ENCODE measurements at places on chromosomes 4 and X.

DNA sequence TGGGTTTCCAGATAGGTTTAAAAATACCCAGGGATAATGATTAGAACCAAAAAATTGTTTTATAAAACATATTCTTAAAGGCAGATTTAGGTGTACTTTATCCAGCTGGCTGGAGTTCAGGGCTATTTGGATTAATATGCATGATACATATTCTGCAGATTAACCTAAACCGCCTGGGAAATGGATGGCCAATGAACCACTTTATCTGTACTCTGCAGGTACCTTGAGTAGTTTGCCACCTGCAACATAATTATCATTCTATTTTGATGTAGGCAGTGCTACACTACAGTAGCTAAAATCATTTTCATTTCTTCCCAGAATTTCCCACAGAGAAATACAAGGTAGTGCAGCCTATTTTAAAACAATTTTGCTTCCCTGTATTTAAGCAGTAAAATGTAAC lies 683.2 kb upstream of the GNPDA2 start:
- DNase-seq, result no peak

GRCh38 chrX:20594985-20595384 lies 328.3 kb upstream of the RPS6KA3 start:
- DNase-seq, result no peak

DNA sequence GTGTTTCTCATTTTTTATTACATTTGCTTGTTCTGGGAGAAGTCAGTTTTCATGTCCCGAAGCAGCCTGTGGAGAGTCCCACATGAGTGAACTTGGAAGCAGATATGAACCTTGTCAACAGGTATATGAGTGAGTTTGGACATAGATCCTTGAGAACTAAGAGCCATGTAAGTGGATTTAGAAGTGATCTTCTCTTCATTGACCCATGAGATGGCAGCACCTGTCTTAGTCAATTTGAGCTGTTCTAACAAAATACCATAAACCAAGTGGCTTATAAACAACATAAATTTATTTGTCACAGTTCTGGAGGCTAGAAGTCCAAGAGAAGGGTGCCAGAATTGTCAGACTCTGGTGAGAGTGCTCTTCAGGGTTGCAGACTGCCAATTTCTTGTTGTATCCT lies 1043.8 kb downstream of the ADGRL3 start:
- DNase-seq, result no peak

- DNase-seq, result peak; percentile 37
Measured at GRCh38 chrX:72268597-72269365, 8.3 kb downstream of the RPS4X start.

DNA sequence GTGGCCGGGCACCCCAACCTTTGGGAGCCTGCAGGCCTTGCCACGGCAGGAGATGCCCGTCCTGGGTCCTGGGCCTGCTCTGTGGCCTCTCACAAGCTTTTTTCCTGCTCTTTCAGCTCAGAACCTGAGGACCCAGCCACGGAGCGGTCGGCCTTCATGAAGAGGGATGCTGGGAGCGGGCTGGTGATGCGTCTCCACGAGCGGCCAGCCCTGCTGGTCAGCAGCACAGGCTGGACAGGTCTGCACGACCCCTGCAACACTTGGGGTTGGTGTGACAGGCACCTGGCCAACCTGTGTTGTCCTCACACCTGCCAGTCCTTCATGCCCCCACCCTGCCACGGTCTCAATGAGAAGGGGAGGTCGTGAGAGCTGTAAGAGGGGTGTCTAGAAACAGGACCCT lies 170.0 kb downstream of the ADRA2C start:
- no peak for DNase-seq

GRCh38 chrX:39805825-39806224 lies 291.9 kb downstream of the BCOR start:
- DNase-seq, result no peak

DNA sequence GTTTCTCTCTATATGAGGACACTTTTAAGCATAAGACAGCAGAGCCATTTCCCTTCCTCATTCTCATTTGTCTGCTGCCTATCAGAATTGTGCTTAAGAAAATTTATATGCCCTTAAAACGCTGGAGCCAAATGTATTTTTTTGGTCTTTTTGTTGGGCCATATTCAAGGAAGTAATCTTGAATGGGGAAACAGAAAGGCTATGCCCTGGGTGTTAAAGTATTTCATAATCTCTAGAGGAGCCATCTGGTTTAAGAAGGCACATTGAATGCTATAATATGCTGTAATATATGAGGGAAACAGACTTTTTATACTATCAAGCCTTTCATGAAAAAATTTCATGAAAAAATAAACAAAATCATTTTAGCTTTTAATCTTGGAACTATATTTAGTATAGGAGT lies 4.3 kb downstream of the DMD start:
- DNase-seq, result no peak

DNA sequence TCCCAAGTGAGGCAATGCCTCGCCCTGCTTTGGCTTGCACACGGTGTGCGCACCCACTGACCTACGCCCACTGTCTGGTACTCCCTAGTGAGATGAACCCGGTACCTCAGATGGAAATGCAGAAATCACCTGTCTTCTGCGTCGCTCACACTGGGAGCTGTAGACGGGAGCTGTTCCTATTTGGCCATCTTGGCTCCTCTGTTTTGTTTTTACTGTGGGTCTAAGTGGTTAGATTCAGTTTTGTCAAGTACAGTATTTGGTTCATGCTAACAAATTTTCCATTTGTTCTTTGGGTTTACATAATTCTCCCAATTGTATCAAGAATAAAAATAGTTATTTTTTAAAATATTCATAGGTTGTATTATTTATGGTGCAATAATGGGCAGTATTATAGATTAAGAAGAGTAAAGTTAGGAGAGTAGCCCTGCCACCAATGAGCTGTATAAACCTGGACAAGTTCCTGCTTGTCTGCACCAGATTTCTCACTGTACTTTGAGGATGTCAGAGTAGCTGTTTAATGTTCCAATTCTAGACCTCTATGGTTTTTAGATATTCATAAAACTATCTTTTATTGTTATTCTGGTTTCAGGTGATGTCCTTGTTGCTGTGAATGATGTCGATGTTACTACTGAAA lies 23.4 kb downstream of the INTU start:
- DNase-seq, result no peak

DNA sequence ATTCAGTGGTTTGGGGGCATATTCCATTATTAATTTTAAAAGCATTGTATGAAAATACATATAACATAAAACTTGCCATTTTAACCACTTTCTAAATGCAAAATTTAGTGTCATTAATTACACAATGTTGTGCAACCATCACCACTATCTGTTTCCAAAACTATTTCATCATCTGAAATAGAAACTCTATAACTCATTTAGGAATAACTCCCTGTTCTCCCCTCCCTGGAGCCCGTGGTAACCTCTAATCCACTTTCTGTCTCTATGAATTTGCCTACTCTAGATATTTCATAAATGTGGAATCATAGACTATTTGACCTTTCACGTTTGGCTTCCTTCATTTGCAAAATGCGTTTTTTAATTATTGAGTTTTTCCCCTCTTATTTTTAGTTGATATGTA lies 101.4 kb upstream of the GPC4 start:
- DNase-seq, result no peak

DNA sequence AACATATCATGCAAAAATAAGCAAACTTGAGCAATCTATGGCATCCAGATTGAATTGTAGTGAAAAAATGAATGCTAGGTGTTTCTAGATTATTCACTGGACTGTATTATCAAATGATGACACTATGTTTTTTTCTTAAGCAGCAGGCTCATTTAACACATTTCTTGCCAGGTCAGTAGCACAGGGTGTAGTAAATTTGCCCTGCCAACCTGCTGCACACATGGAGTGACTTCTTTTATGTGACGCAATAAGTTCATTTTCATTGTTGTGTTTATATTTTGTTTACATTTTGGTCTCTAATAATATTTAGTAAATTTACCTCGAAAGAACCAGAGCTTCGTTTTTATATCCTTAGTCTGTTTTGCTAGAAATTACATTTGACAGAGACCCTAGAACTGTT lies 9.5 kb downstream of the VBP1 start:
- DNase-seq, result no peak

GRCh38 chrX:110265661-110266060 lies 52.2 kb downstream of the AMMECR1 start:
- no peak for DNase-seq

- DNase-seq, result no peak
Measured at GRCh38 chrX:141467442-141467841, 117.1 kb downstream of the SPANXA1 start.

DNA sequence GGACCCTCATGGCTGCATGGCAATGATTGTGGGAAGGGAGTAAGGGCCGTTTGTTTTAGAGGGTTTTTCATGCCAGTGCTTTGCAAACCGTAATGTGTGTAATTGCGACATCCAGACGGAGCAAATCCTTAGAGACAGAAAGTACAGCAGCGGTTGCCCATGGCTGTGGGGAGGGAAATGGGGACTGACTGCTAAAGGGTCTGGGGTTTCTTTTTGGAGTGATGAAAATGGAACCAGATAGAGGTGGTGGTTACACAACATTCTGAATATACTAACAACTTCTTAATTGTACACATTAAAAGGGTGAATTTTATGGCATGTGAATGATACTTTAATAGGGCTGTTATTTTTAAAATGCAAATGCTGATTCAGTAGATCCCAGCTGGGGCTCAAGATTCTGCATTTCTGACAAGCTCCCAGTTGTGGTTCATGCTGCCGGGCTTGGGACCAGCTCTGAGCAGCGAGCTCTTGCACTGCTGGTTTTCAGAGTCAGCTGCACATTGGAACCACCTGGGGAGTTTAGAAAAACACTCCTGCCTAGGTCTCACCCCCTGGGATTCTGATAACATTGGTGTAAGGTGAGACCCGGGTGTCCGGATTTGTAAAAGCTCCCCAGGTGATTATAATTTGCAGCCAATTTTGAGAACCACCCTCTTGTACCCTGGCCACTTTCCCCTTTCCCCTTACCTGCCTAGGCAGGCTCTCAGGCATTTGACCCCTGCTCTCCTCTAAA lies 47.7 kb downstream of the PRPS1 start:
- no peak for DNase-seq

DNA sequence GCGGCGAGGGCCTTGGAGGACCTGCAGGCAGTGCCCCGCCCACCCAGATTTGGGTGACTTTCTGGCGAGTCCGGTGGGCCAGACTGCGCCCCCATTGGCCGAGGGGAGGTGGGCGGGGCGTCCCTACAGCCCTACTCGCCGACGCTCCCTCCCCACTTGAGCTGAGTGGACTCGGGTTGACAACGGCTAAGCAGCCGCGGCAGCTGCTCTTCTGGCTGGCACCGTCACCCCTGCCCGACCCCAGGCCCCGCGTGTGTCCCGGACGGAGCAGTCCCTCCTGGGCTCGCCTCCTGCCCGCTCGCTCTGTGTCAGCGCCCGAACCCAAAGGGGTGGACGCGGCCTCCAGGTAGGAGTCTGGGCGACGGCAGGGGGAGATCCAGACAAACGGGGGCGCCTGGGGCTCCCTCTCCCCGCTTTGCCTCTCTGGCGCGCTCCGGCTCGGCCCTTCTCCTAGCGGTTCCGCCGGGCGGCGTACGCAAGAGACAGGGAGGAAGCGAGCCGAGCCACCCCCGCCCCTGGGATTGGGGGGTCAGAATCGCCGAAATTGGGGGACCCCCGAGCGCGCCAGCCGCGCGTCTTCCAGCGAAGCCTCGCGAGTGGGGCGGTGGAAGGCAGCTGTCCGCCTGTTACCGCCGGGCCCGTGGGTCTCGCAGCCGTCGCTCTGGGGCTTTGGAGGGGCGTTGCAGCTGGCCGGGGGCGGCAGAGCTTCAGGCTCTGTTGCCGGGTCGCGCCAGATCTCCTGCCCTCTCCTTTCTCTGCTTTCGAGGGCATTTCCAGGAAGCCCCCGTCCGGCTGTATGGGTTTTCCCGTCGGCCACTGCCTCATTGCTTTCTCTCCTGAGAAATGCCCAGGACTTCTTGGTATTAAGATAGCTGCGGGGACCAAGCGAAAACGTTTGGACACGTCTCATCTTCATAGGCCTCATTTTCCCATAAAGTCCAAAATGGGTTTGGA lies 46.3 kb downstream of the STARD8 start:
- DNase-seq, result no peak

DNA sequence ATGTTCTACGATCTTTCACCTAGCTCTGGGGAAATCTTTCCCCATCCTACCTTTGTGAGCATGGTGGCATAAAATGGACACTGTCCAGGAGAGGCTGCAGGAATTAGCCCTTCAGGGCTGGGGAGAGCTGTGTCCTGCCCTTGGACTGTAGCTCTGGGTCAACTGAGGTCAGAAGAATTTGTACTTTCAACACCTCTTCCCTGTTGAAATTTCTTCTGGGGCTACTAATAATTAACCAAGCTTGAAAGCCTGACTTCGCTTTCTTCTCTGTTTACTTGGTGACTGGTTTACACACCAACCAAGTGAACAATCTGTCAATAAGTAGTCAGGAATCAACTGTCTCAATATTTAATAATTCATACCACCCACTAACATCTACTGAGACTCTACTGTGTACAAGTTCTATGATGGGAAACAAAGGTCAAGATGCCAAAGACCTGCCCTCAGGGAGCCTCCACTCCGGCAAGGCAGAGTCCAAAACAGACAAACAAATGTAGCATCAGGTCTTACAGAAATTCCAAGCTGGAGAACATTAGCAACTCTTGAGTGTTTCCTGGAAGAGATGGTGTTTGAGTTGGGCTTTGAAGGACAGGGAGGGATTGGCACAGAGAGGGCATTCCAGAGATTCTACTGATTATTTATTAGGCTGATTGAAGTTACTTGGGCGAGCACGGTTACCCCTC lies 113.1 kb downstream of the ENPP6 start:
- no peak for DNase-seq

GRCh38 chr4:121220698-121221097 lies 56.6 kb upstream of the TNIP3 start:
- no peak for DNase-seq

DNA sequence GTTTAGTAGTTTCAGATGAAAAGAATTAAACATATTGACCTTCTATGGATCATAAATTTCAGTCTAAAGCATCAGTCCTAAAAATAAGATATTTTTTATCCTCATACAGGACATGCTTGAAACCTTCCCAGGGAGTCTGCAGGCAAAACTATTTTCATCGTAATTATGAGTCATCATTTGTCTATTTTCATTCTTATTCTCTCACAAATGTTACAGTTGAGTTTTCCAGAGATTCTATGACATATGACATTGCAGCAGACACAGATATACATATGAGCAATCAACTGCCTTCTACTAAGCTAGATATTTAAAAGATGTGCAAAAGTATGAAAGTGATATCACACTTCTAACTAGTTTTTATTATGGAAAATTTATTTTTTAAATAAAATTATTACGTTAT lies 398.0 kb downstream of the MAGEB5 start:
- DNase-seq, result no peak

- DNase-seq, result no peak
Measured at GRCh38 chrX:154059231-154059630, 38.3 kb downstream of the MECP2 start.

DNA sequence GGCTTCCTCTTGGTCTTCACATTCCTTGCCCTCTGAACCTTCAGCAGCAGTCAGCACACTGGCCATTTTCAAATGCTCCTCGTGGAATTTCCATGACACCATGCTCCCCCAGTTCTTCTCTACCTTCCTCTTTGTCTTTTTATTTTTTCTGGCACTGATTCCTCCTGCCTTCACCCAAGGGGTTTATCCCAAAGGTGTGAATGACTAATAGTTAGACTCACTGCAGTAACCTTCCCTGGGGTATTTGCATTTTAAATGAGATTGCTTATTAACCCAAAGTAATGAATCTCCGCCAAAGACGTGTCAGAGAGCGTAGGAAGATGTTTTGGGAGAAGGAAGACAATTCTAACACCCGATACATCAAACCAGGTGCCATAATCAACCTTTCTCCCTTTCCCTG lies 36.2 kb downstream of the CD40LG start:
- DNase-seq, result no peak
